RPMI8226 (cell line): ENCODE measurements at places on chromosomes 1 and 21.

DNA sequence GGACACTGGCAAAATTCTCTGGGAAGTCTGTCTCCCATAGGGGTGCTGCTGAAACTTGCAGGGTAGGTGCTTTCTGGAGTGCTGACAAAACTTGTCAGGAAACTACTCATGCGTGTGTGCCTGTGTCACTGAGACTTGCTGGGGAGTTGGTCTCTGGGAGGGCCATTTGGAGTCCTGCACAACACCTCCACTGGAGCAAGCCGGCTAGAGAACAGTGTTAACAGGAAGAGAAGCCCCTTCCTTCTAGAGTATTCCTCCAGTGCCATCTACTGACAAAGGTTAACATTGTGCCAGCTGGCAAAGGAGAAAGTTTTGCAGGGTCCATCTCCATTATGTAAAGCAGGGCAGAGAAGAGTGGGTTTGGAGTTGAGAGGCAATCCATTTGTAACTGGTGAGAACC is 30.0 kb downstream of the ZMYM4 start:
- DNase-seq: peak; percentile 52

- peak; percentile 9 for DNase-seq
These were observed 206.6 kb upstream of the GRIK3 start for GRCh38 chr1:37240897-37241296.

GRCh38 chr21:42467140-42467983 is 28.7 kb downstream of the RSPH1 start:
- DNase-seq: peak; percentile 80

DNA sequence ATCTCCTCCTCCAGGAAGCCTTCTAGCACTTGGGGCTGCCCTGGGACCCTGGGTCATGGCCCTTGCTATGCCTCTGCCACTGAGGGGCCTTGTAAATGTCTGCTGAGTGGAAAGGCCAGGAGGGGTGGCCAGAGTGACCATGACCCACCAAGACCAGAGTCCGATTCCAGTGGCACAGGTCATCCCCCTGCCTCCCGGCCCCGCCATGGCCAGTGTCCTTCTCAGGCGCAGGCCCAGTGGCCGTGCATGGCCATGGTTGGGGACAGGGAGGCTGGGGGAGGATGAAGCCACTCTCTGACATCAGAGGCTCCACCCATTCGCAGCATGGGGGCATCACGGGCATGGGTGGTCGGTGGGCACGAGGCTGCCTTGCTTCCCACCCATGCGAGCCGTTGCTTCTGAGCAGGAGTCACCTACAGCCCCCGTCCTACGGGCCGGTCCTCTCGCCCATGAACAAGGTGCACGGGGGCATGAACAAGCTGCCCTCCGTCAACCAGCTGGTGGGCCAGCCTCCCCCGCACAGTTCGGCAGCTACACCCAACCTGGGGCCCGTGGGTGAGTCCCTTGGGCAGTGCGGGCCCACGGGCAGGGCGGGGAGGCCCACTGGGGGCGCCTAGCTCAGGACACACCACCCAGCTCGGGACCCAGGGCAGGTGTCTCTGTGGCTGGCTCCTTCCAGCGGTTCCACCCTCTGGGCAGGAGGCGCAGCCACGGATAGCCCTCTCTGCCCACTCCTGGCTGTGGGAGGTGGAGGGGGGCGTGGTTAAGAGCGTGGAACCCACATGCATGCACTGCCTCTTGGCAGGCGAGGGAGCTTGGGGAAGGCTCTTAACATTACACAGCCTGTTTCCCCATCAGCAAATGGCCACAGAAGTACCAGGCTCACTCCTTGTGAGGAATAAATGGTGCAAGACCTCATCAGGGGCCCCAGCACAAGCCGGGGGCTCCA is 22.4 kb upstream of the CCDC27 start:
- DNase-seq: peak; percentile 78

GRCh38 chr1:204289280-204289679 is 70.4 kb downstream of the PLEKHA6 start:
- no peak for DNase-seq

- no peak for DNase-seq
These were observed 2.5 kb downstream of the MYBPH start for GRCh38 chr1:203173011-203173555.

DNA sequence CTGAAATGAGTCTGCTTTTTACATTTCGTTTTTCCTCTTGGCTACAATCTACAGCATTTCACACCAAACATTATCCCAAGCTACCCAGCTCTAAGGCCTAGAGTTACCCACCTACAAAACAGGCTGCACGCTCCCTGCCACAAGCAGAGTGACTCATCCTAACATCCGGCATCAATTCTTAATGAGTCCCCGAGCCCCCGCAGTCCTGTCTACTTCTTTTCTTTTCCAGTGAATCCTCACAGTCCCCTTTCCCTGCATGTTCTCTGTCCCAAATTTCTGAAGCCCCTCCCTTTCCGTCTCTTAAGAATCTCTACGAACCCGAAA is 650 bp downstream of the PCNX2 start:
- DNase-seq: peak; percentile 35

GRCh38 chr1:8813991-8814390 is 3.4 kb downstream of the RERE start:
- DNase-seq: no peak

- DNase-seq: no peak
These were observed 172.3 kb downstream of the S1PR1 start for GRCh38 chr1:101409102-101409501.

- DNase-seq: no peak
These were observed 6.7 kb downstream of the MPL start for GRCh38 chr1:43344267-43344850.

DNA sequence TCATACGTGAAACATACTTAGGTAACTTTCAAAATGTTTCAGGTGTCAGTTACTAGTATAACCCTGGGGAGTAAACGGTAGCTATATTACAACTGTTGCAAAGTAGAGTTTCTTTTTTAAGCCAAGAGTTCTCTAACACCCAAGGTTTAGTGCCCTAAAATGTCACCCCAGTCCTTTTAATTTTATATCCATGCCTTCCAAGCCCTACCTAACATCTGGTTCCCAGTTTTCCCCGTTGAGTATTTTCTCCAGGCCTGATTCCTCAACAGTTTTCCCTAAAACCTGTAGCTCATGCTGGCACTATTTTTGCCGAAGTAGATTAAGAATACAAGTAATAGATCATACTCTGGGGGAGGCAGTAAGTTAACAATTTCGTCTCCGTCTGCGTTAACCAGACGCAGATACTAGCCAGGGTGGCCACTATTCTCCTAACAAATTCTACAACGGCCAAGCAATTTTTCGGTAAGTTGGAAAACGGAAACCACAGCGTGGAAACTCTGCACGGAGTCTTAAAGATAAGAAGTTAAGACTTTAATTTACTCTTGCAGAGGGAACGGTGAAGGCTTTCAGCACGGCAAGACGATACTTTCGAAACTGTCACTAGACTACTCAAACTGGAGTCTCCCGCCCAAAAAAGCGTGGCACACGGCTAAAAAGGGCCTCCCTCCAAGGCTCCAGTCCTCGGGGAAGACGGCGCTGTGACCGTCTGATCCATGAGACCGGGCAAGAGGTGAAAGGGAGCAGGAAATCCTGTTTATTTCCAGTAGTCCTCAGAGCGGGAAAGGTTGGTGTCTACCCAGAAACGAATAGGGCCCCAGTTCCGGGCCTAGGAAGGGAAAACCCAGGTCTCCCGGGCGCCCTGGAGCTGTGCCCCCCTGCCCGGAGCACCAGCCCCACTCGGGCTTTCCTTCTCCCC is 945 bp downstream of the SRSF4 start:
- DNase-seq: peak; percentile 64

GRCh38 chr1:223756806-223757700 is 44.7 kb downstream of the CAPN2 start:
- DNase-seq: no peak

DNA sequence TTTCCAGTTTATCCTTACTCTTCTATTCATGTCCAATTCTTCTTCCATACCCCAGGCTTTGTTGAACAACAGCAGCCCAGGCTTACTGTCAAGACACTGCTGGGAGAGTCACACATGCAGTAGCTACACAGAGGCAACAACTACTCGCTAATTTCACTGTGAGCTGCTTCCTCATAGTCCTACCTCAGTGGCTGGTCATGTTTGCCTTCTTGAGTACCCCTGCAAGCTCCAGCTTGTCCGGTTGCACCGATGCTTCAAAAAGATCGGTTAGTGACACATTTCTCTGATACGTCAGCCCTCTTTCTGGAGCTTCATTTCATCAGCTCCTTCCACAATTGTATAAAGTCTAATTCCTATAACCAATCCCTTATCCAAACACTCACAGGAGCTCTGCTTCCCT is 246.7 kb upstream of the NFIA start:
- DNase-seq: no peak

GRCh38 chr1:111695801-111696200 is 43.4 kb downstream of the INKA2 start:
- DNase-seq: no peak
